Stimulated activated CD8-positive, alpha-beta memory T cell treated with anti-CD3 and anti-CD28 coated beads, Interleukin-4, amount 100 ng/mL, for 48 hours (primary cell): ENCODE measurements at places on chromosomes 12 and 14.

DNA sequence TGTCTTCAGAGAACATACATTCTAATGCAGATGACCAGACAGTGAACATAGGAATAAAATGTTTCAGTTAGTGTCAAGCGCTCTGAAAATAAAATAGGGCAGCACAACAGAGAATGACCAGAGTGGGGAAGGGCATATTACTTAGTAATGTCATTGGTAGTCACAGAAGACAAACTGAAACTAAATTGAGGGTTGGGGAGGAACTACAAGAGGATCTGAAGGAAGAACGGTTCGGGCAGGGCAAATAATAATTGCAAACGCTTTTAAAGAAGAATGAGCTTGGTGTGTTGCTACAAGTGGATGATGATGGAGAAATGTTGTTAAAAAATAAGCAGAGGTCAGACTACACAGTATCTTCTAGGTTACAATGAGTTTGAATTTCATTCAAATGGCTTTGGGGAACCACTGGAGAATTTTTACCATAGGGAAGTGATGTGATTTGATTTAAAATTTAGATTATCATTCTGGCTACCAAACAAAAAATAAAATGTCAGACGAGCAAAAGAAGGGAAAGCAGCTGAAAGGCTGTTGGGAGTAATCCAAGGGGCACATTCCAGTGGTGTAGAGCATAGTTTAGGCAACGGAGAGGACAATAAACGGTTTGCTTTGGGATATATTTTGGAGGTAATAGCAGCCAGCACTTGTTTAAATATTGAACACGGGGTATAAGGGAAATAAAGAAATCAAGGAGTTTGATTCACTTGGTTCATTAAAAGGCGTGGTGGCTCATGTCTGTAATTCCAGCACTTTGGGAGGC is 56.3 kb upstream of the SLC6A13 start:
- DNase-seq: no peak

GRCh38 chr14:89466484-89466883 is 49.5 kb upstream of the FOXN3 start:
- DNase-seq: peak; percentile 53

DNA sequence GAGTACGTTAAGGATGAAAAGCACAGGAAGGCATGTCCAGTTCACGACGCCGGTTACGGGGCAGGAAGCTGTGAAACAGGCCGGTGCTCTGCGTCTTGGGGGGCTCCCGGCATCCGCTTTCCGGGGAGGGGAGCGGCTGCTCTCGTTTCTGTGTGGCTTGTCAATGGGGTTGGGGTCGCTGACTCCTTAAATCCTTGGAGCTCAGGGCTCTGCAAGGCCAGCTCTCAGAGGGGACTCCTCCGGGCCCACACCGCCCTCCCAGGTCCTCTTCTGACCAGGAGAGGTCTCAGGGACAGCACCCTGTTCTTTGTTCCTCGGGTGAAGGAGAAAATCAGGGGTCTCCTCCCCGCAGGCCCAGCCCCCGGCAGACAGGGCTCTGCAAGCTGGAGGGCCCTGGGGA is 78.1 kb downstream of the GALNT9 start:
- DNase-seq: no peak

DNA sequence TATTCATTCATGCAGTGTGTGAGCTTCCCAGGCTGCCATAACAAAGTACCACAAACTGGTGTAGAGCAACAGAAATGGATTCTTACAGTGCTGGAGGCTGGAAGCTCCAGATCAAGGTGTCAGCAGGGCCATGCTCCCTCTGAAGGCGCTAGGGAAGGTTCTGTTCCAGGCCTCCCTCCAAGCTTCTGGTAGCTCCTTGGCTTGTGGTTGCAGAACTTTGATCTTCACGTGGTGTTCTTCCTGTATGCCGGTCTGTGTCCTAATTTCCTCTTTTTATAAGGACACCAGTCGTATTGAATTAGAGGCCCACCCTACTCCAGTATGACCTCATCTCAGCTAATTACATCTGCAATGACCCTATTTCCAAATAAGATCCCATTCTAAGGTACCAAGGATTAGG is 3.1 kb downstream of the OTUB2 start:
- DNase-seq: no peak

- DNase-seq: no peak
These were observed at the start of gene SLC7A7 for GRCh38 chr14:22814941-22815713. Gene SLC7A7 (minus strand): TSS chr14:22815435. CDS start chr14:22813398, 2,037 bp downstream.

- DNase-seq: peak; percentile 53
These were observed 308.1 kb downstream of the RPAP3 start for GRCh38 chr12:47397664-47398281.

DNA sequence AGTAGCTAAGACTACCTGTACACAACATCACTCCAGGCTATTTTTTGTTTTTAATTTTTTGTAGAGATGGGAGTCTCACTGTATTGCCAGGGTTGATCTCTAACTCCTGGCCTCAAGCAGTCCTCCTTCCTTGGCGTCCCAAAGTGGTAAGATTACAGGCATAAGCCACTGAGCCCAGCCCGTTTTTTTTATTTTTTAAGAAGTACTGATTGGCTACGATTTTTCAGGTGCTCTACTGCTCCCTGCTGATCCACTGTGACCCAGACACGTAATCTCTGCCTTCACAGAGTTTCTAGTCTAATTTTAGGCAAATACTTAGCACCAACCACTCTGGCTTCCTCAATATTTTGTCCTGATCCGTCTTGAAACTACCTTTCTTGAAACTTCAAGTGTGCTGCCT is 4.3 kb upstream of the STRN3 start:
- DNase-seq: no peak

GRCh38 chr14:38207736-38208617 is at the start of gene SSTR1:
Gene SSTR1 (plus strand): TSS chr14:38207904. CDS start chr14:38209390, 1,486 bp downstream.
- no peak for DNase-seq

- no peak for DNase-seq
These were observed 1248.3 kb upstream of the USP15 start for GRCh38 chr12:61011767-61012423.

GRCh38 chr12:24632466-24632865 is 316.4 kb downstream of the BCAT1 start:
- DNase-seq: no peak

DNA sequence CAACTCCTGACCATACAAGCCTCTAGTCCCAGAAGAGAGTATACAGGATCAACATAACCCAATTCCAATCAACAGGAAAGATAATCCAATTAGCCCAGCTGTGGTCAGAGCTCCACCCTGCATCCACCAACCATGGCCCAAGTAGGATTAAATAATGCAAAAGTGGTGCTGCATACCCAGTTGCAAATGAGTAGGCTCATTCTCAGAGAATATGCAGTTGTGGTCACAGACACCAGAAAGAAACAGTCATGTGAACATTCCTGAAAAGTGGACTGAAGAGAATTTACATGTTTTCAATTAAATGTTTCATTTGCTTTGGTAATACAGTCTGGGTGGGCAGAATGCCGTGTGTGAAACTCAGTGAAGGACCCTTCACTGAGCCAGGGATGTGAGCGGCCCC is 167.2 kb upstream of the BMP4 start:
- no peak for DNase-seq

GRCh38 chr14:50717811-50718210 is 49.7 kb upstream of the SAV1 start:
- DNase-seq: no peak

DNA sequence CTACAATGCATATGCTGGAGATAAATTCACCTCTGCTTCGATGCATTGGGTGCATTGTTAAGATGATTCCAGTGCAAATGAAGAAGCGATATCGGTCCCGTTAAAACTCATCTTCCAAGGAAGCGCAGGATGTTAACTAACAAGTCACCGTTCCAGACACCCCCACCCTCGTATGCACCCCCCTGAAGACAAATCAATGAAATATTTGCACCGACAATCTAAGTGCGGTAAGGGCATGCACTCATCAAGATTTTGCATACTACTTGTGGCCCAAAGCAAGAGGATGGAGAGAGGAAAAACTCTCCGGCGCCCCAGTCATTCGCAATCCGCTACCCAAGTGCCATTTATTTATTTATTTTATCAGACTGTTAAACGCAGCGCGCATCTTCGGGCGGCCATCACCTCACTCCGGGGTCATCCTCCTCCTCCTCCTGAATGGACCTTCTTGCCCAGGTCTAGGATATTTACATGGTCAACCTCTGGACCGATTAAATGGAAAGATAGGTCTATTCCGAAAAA is 1.2 kb downstream of the NOVA1 start:
- no peak for DNase-seq

GRCh38 chr14:50530358-50530757 is 2.0 kb downstream of the MAP4K5 start:
- no peak for DNase-seq

DNA sequence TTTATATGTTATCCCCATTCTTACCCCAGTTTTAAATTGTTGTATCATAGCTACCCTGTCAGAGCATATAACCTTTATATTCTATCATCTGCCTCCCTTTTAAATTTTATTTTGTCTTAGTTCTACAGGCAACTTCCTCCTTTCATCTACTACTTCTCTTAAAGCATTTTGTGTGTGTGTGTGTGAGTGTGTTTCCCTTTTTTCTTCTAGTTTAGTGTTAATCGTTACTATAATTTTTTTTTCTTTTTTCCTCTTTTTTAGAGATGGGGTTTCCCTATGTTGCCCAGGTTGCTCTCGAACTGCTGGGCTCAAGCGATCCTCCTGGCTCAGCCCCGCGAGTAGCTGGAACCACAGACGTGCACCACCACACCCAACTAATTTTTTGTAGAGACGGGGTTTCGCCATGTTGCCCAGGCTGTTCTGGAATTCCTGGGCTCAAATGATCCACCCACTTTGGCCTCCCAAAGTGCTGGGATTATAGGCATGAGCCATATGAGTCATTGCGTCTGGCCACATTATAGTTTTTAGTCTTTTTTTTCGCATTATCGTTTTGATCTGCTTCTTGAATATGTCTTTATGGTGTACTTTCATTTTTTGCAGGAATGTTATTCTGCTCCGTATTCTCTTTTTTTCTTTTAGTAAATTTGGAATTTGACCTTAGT is 33.1 kb upstream of the FBXO34 start:
- no peak for DNase-seq

DNA sequence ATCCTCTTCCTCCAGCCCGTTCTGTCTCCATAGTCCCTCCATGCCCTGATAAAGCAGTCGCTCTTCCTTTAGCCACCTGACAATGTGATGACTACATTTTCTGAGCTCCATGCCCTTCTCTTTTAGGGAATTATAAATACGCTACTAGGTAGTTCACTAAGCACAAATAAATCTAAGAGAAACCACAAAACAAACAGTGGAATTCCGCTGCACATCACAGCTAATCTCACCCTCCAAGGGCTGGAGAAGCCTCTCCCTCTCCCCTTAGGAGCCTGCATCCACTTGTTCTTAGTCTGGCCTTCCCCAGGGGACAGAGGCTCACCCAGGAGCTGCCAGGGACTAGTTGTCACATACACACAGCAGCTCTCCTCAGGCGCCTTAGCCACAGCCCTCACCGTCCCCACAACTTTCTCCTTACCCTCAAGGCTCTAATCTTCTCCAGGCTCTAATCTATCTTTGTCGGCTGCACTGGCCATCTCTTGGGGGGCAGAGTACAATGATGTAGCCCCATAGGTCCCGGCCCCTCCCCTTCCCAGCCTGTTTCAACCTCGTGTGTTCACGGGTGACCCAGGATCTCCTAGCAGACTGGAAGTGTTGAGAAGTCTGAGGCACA is 55.9 kb upstream of the GPR68 start:
- DNase-seq: no peak

- no peak for DNase-seq
These were observed at the start of gene SERPINA3 for GRCh38 chr14:94612174-94612573. Gene SERPINA3 (plus strand): TSS chr14:94612391. CDS start chr14:94614442, 2,051 bp downstream.

- no peak for DNase-seq
These were observed 16.7 kb downstream of the PAH start for GRCh38 chr12:102900389-102900788.

DNA sequence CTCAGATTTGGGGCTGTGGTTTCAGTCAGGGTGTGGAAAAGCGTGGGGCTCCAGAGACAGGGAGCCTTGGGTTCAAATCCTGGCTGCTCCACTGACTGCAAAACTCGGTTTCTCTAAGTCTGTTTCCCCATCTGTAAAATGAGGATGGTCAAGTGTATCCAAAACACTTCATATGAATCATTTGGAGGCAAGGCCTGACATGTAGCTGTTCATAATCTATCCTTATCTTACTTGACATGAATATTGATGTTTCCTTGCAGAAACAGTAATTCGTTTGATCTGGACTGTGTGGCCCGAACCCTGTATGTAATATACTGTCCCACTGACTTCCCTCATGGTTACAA is 1.5 kb upstream of the CCDC63 start:
- DNase-seq: no peak

- no peak for DNase-seq
These were observed 623.3 kb downstream of the LRFN5 start for GRCh38 chr14:42229976-42230375.

DNA sequence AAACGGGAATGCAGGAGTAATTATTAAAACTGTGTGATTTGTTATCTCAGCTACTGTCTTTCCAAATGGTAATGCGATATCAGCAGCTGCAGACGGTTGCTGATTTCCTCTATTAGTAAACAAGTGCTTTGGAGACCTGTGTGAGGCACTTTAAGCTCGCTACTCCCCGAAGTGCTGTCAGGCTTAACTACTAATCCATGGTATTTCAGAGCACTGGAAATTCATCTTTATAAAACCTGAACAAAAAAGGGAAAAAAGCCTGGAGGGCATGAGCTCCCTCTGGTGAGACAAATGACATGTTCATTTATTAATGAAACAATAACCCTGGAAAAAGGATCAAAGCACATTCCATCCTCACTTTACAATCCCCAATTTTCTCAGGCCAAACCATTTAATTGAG is 143.6 kb upstream of the OTX2 start:
- no peak for DNase-seq

GRCh38 chr12:120024193-120024592 is 35.2 kb downstream of the BICDL1 start:
- DNase-seq: no peak

GRCh38 chr14:53520078-53520928 is 367.2 kb upstream of the DDHD1 start:
- no peak for DNase-seq

GRCh38 chr12:89345376-89345775 is 6.9 kb downstream of the DUSP6 start:
- DNase-seq: no peak
